ENCODE measurements at places on chromosomes 7 and 10. TPM values are rescaled to one million over a fixed set of nuclear protein-coding genes. Genes with fewer than 3 reads are reported as not detected.

Gene SLC26A3
- total RNA-seq = not detected

Gene POMZP3
- total RNA-seq = 9.6 TPM

Gene KAZALD1
- total RNA-seq = 43.0 TPM

Gene ENO4
- total RNA-seq = 0.70 TPM

Gene CABCOCO1
- 0.19 TPM for total RNA-seq

Gene DIP2C
- total RNA-seq = 36.8 TPM

Gene CNNM1
- 0.24 TPM for total RNA-seq

Gene GPR85
- total RNA-seq = 0.10 TPM

Gene TFPI2
- total RNA-seq = 58.7 TPM

Gene GPNMB
- 116 TPM for total RNA-seq

Gene TMEM176B
- not detected for total RNA-seq

Gene THNSL1
- total RNA-seq = 4.4 TPM

Gene CADPS2
- 1.0 TPM for total RNA-seq

Measured in osteocyte (in vitro differentiated cells).